ENCODE measurements at places on chromosomes 12 and 14.

DNA sequence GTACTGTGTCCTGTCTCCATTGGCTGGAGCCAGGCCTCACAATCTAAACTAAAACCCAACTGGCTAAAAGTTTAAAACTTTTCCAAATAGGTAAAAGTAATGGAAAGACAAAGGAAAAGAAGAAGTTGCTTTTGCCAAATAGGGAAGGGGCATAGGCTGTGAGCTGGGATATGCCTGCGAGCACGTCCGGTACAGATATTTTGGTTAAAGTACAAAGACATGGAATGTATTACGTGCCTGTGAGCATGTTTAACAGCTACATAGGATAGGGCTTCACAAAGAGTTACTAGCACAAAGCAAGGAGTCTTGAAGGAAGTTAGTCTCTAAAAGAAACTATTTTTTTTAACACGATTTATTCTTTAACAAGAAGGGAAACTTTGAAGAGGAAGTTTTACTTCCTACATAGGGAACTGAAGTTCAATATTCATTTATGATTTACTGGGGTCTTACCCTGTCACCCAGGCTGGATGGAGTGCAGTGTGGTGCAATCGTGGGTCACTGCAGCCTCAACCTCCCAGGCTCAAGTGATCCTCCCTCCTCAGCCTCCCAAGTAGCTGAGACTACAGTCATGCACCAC, 41.9 kb upstream of the INF2 start:
- no peak for DNase-seq

DNA sequence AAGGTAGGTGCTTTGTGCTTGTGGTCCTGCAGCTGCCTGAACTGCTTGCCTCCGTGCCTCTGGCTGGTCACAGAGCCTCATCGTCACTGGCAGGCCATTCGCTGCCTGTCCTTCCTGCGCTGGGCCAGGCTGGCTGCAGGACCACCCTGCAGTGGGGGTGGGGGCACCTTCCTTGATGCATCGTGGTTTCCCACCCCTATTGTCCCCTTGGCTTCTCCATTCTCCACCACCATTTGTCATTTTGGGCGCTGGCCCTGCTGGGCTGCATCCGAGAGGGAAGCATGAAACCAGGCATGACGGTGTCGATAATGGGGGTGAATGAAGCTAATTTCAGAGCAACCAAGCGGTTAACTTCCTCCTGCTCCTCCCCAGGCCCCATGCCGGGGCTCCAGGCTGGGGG, 127.7 kb downstream of the NRXN3 start:
- no peak for DNase-seq

GRCh38 chr12:19778172-19778571, 338.9 kb downstream of the AEBP2 start:
- no peak for DNase-seq

- no peak for DNase-seq
Measured at GRCh38 chr12:49046129-49046895, 14.3 kb downstream of the KMT2D start.

DNA sequence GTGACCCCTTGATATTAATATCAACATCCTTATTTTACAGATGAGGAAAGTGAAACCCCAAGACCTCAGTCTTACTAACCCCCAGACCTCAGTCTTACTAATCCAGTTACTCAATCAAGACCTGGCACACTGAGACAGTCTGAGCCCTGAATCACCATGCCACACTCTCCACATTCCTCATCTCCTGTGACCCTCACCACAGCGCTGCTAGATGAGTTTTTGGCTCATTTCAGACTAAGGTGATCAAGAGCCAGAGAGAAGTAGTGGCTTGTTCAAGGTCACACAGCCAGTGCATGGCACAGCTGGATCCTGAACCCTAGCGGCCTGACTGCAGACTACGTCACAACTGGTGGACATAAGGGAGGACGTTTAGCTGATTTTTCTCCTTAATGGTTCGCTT, 579.2 kb downstream of the BCL11B start:
- no peak for DNase-seq

- DNase-seq, result peak; percentile 50
Measured at GRCh38 chr12:6074979-6075585, 49.4 kb downstream of the VWF start.

GRCh38 chr12:57133916-57134315, 5.6 kb downstream of the LRP1 start:
- no peak for DNase-seq

DNA sequence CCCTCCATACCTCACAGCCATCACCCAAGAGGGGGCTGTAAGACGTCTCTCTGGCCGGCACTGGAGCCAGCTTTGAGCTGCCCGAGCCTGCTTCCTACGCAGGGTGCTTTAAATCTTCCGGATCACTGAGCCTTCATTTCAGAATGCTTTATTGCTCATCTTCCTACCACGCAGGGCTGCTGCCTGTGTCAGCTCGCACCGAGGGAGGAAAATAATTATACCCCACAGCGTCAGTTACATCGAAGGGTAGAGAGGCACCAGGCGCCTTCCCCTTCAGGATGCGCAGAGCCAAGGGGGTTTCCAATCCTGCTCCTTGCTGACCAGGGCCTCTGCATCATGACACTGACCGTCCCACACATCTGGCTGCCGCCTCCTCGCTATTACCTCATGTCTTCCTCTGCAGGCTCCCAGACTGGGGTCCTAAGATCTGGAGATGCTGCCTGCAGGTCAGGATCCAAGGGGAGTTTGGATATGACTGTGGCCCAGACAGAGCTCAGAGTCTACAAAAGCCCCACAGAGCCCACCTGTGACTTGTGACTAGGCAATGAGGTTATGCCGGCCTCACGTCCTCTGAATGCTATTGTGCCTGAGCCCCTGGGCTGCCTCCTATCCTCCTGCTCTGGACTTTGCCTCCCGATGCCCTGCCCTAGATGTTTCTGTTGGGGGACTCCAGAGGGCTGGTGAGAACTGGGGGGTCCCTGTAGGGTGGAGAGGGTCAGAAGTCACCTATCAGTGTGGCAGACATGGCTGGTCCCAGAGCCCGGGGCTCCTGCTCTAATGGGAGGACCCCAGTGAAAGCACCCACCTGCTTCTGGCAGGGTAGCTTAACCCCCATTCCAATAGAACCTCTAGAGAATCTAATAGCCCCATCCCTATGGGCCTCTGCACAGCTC, 220.3 kb upstream of the RTL1 start:
- no peak for DNase-seq

DNA sequence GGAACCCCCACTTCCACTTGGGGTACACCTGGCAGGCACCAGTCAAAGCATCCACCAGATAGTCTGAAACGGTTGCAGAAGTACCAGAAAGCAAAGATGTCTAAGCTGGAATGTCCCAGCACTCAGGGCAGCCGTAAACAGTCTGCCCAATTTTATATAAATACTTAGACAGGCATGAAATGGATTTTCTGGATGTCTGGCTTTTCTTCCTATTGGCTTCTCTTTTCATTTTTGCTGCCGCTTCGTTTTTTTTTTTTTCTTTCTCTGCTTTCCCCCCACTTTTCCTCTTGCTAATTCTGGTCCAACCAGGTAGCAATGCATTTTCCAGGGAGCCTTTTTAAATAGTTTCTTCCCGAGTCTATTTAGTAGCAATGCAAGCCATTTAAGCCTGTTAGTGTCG, 167.7 kb downstream of the GCH1 start:
- DNase-seq, result no peak

DNA sequence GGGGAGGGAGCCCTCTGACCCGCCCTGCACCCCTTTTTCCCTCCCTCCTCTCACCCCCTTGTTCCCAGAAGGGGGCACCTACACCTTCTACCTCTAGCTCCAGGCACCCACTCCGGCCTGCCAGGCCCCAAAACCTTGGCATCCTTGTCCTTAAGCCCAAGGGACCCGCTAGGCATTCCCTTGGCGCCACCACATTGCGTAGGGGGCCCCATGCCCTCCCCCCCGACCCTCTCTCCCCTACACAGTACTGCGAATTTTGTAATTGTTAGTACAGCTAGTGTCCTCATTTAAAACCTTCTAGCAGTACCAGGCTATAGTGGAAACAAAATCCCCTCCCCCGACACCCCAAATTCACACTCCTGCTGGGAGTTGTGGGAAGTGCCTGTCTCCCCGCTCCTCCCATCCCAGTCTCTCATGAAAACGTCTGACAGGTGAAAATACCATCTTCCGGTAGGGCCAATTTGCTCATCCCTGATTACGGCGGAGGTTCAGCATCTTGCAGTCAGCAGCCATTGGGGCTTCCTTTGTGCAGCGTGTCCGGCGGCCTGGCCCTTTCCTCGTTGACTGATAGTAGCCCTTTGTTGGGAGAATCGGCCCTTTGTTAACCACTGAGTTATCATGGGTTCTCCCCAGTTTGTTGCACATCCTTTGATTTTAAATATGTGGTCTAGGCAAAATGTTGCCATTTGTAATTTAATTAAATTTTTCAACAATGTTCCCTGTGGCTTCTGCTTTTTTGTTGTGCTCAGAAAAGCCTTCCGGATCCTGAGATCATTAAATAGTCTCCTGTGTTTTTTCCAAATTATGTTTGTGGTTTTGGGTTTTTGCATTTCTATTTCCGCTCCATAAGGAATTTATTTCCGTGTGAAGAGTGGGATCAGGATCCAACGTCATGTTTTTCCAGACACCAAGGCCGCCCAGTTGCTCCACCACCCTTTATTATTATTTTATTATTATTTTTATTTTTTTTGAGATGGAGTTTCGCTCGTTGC, 7.9 kb upstream of the CEP170B start:
- DNase-seq, result no peak

- DNase-seq, result no peak
Measured at GRCh38 chr14:55059333-55059732, 7.9 kb downstream of the MAPK1IP1L start.

- DNase-seq, result no peak
Measured at GRCh38 chr14:69581316-69581935, 6.8 kb upstream of the CCDC177 start.

DNA sequence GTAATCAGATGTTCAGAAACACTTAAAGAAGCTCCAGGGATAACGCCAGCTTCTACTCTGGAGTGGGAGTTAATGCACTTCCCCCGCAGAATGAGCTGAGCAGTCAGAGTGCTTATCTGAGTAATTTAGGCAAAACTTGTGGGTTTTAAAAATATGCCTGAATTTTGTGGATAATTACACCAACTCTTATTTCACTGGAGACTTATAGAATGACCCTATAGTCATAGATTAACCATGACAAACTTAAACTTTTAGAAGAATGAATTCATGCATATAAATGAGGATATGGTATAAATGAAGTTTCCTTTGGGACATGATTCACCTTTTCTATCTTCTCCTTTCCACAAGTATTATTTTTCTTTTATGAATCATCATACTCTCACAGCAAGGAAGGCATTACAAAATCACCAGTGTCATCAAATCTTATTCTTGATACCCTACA, 241.1 kb upstream of the FBXO33 start:
- no peak for DNase-seq
